ENCODE measurements at places on chromosomes 11 and 22. TPM values are rescaled to one million over a fixed set of nuclear protein-coding genes. Genes with fewer than 3 reads are reported as not detected.

DNA sequence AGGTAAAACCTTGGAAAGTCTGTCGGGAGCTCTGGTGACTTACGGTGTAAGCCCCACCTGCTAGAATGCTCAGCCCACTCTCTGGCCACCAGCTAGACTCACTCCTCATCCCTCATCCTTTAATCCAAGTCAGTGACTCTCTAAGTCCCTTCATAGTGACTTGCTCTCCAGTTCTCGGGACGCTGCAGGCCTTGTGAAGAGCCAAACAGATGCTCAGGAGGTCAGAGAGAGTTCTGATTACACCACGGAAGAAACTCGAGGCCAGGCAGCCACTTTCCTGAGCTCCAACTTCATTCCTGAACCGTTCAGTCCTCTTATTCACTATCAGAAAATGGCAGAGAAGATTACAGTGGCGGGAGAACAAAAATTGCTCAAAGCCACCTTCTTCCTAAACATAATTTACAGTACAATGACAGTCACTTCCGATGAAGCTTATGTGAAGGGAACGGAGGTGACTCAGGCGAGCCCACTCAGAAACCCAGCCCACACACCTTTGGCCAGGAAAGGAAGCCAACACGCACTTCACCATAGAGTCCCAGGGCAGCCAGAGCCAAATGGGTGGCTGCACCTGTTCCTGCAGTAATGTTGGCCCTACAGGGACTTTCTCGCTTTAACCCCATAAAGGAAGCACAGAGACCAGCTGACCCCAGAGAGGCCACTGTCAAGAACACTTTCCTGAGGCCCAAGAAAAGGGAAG lies 100.4 kb downstream of the GALNT18 start:
- no peak for DNase-seq

- no peak for DNase-seq
Observed at GRCh38 chr22:48574776-48575617, 1252.7 kb downstream of the BRD1 start.

- DNase-seq, result peak; percentile 67
Observed at GRCh38 chr22:22037740-22038139, 55.2 kb upstream of the TOP3B start.

- no peak for DNase-seq
Observed at GRCh38 chr11:44320289-44320973, 10.5 kb upstream of the ALX4 start.

DNA sequence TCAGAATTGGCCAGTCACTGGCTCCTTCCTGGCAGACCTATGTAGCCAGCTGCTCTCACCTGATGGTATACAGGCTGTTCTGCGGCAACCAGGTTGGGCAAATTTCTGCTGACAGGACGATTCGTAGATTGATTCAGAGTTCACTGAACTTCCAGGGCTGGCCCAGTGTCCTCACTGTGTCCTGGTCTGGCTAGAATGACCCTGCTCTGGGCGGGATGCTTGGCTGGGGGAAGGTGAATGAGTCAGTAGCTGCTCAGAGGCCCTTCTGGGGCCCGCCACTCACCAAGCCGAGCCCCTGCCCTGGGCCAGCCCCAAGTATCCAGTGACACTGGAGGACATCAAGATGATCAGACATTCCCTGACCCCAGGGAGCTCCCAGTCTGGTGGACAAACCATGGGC lies 62.9 kb upstream of the WNT11 start:
- DNase-seq, result no peak

The GPHA2 gene
- not detected for total RNA-seq

The MRGPRX4 gene
- not detected for total RNA-seq

The LGALS12 gene
- not detected for total RNA-seq

Data from fibroblast of the aortic adventitia (primary cell).